ENCODE measurements at places on chromosomes 16 and 17.

- no peak for DNase-seq
These were observed 32.8 kb downstream of the ARSG start for GRCh38 chr17:68324114-68324513.

GRCh38 chr17:1829216-1829591 is 498 bp downstream of the SMYD4 start:
- DNase-seq = no peak

DNA sequence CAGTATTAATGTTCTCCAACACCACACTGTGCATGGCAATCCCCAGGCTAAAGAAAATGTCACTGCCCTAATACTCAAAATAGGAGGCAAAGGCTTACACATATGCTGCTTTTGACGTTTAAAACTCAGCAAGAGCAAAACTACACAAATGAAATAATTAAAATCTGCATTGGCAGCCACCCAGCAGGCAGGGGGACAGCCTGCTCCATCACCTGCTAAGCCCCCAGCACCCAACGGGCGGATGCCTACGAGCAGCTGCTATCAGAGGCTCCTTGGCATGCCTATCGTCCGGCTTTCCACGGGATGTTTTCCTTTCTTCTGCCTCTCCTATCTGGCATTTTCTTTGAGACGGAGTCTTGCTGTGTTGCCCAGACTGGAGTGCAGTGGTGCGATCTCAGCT is 337.5 kb downstream of the SOX9 start:
- DNase-seq = no peak

- no peak for DNase-seq
These were observed 3.5 kb upstream of the C16orf74 start for GRCh38 chr16:85754413-85754812.

DNA sequence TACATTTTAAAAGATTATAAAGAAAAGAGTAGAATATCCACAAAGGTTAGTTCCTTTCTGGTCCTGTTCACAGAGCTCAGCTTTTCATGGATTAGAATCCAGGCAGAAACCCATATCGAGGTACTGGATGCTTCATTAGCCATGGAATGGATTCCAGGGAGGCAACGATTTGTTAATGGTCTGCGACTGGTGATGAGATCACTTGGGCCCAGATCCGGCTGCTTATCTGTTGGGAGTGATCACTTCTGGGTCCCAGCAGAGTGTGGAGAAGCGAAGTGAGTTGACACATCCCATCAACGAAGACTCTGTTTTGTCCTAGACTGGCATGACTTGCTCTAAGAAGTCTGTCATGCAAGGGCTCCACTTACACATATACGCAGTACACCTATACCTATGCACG is 165.8 kb downstream of the MAF start:
- no peak for DNase-seq

DNA sequence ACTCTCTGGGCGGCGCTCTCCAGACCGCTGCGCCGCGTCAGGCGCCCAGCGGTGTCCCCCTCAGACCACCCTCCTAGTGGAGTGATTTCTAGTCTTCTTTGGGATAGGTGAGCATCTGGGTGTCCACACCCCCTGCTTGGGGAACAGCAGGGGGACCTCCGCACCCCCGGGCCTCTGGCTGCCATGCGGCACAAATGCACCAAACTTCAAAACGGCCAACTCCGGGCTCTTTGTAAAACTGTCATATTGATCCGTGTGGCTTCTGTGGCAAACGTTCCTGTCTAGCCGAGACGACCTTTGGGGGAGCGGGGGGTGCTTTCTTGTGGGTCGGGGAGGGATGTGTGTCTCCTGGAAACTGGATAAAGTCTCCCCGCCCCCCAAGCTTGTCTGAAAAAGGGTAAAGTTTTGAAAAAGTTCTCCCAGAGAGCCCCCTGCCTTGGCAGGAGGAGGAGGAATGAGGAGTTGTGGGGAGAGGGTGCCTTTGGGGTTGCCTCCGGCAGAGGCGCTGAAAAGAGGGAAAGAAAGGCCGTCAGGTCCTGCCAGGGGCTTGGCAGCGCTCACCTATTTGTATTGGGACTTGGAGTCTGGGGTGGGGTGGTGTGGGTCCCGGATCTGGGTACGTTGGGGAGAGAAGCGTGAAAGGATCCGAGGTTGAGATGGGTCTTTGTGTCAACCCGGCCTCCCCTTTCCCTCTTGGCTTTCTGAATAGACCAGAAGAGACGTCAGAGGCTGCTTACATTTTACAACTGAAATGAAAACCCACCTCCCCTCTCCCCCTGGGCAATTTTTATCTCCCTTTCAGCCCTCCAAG is 2.2 kb upstream of the CHD3 start:
- peak; percentile 65 for DNase-seq

- no peak for DNase-seq
These were observed 266.2 kb upstream of the FOXF1 start for GRCh38 chr16:86244158-86244557.

DNA sequence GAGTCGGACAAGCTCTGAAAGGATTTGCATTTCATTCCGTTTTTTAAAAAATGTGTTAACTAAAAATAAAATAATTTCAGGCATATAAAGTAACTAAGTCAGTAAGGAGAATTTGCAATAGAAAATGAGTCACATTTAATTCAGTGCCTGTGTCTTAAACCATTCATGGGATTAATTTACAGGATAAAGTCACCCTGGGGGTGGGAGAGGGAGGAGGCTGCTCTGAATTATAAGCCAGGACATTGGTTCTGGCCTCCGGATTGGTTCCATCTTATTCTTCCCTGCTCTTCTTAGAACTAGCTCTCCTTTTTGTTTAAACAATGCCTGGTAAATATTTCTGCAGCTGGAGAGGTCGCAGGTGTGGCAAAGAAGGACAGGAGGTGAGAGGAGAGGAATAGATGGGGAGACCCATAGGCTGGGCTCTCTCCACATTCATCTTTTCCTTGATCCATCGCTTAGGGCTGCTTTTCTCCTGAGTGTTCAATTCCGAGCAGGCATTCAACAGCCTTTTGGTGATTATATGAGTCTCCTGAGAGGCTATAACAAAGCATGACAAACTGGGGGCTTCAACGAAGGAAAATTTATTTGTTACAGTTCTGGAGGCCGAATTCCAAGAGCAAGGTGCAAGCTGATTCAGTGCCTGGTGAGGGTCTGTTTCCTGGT is 319.2 kb downstream of the PHKB start:
- DNase-seq = no peak

- no peak for DNase-seq
These were observed 15.0 kb downstream of the ZNF213 start for GRCh38 chr16:3149630-3150345.

- no peak for DNase-seq
These were observed 39.8 kb downstream of the USP43 start for GRCh38 chr17:9684955-9685621.

- no peak for DNase-seq
These were observed 35.5 kb upstream of the CMIP start for GRCh38 chr16:81409016-81409556.

GRCh38 chr16:11212798-11213196 is 43.2 kb downstream of the SOCS1 start:
- DNase-seq = no peak

GRCh38 chr16:68993885-68994284 is 111.6 kb upstream of the HAS3 start:
- no peak for DNase-seq

DNA sequence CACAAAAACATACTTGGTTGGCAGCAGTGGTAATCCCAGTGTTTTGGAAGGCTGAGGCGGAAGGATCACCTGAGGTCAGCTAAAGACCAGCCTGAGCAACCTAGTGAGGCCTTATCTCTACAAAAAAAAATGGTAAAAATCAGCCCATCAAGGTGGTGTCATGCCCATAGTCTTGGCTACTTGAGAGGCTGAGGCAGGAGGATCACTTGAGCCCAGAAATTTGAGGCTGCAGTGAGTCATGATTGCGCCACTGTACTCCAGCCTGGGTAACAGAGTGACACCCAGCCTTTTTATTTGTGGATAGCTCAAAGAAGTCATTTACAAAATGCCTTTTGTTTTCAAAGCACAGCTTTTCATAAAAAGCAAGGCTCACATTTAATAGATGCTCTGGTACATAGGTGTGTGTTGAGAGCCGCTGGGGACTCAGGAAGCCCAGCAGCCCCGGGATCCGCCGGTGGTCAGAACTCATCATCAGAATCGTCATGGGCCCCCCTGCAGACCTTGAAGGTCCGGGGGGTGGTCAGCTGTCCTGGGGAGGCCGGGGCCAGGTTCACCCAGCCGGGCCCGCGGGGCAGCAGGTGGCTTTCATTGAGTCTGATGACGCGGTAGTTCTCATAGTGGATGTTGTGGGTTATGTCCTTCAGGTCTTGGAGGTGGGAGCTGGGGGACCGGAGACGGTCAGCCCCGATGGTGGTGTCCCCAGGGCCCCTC is 10.5 kb upstream of the ZNF500 start:
- no peak for DNase-seq

- DNase-seq = no peak
These were observed 581 bp downstream of the CD68 start for GRCh38 chr17:7579834-7580603.

GRCh38 chr17:75588596-75589011 is 1.0 kb downstream of the MYO15B start:
- no peak for DNase-seq

DNA sequence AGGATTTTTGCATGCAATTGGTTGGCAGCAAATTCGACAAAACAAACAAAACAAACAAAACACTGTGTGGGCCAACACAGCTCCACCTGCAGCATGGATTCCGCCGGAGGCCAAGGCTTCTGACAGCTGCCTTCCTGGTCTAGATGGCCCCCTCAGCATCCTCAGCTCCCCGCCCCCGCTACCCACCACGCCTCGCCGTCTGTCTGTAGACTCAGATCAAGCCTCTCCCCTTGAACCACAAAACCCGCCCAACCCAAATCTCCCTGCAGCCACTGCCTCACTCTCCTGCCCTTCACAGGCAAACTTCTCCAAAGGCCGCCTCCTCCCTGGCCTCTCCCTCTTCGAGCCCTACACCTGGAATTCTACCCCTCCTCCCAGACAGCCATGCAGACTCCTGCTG is 57.9 kb downstream of the RTN4RL1 start:
- no peak for DNase-seq

DNA sequence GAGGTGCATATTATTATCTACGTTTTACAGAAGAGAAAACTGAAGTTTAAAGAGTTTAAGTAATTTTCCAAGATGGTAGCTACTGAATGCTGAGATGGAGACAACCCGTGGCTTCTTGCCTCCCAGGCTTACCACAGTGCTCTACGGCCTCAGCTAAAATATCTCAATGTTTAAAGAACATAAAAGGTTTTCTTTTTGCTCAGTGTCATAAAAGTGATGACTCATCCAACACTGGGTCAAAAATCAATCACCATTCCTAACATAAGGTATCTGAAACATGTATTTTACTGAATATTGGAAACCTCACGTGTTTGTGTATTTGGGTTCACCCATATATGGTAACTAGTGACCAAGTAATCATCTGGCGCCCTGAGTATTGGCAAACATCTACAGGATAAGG is 18.4 kb downstream of the ABCA9 start:
- DNase-seq = no peak

GRCh38 chr16:29683543-29684090 is 4.6 kb downstream of the QPRT start:
- no peak for DNase-seq

- no peak for DNase-seq
These were observed 4.4 kb downstream of the GAA start for GRCh38 chr17:80105762-80106161.

GRCh38 chr17:4766201-4766600 is 5.5 kb upstream of the TM4SF5 start:
- no peak for DNase-seq

- DNase-seq = no peak
These were observed 36.0 kb upstream of the HLF start for GRCh38 chr17:55228683-55229192.

- DNase-seq = no peak
These were observed 62.4 kb upstream of the TBX2 start for GRCh38 chr17:61337290-61337689.

- no peak for DNase-seq
These were observed 57.0 kb downstream of the BMERB1 start for GRCh38 chr16:15491411-15491810.
